Epithelial cell of umbilical artery (primary cell): ENCODE measurements at places on chromosomes 5 and 9. TPM values are rescaled to one million over a fixed set of nuclear protein-coding genes. Genes with fewer than 3 reads are reported as not detected.

The SOX30 gene
- not detected in 2 replicates for total RNA-seq

The PCDHGA12 gene
- total RNA-seq: 5.2 and 5.9 TPM in 2 replicates

The PMPCA gene
- total RNA-seq: 60.7 and 65.8 TPM in 2 replicates

The PRSS3 gene
- 15.6 and 29.9 TPM in 2 replicates for total RNA-seq
